Activated CD8-positive, alpha-beta memory T cell treated with anti-CD3 and anti-CD28 coated beads for 4 hours (primary cell): ENCODE measurements at places on chromosomes 6 and 20.

DNA sequence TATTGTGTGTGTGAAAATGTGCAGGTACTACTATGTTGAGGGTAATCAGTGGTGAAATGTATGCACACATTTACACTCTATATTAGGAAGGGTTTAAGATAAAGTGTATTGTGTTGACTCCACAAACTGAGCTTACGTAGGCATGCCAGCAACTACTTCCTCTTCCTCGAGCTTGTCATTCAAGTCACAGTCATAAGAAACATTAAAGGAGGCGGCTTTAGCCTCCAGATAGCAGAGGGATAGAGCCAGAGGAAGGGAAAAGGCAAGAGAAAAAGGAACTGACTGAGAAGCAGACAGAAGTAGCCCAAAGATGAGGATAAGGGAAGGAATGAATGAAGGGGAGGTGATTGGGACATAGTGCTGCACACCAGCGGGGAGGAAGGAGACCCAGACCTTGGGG lies 55.2 kb downstream of the SMLR1 start:
- DNase-seq: no peak

DNA sequence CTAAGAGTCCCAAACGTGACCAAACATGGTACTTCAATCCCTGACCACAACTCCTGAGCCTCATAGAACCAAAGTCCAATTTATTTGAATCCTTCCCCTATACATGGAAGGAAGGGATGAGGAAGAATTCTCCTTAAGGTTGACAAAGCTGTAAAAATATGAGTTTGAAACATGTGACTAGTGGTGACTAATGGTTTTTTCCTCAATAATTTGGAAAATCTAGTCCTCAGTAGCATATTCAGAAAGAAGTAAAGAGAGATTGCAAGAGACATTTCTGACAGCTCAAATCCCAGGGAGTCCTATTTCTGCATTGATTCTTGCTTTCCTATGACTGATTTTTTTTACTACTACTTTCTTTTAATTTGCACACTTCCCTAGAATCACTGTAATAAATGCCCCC lies 443.7 kb downstream of the FRK start:
- no peak for DNase-seq

DNA sequence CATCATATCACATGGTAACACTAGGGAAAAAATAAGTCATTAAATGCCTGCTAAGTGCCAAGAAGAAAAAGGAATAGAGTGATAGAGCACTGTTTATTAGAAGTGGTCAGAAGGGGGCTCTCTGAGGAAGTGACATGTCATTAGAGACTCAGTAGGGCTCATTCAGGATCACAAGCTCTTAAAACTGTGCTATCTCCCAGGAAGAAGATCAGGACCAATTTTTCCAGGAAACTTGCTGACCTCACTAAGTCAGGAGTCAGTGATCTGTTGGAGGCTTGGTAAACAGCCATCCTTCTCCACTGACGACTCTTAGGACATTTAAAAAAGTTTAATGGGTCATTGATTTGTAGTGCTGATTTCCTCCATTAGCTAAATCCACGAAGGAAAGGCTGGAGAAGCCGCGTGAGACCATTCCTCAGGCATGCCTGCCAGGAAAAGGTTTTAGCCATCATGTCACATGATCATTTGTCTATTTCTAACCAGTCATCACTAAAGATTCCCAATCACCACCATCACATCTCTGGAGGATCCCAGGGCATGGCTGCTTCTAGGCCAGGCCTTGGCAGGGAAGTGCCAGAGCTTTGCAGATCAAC lies 5.9 kb upstream of the PTPN1 start:
- DNase-seq: no peak

GRCh38 chr6:111361648-111362047 lies 121.4 kb downstream of the REV3L start:
- DNase-seq: no peak

GRCh38 chr6:101396548-101397173 lies 3.2 kb downstream of the GRIK2 start:
- no peak for DNase-seq
